ENCODE measurements at places on chromosomes 2 and 18.

GRCh38 chr18:54717673-54718407, 110.4 kb upstream of the RAB27B start:
- peak; percentile 21 for DNase-seq

GRCh38 chr2:64873472-64873924, 115.7 kb upstream of the SLC1A4 start:
- DNase-seq: peak; percentile 65

DNA sequence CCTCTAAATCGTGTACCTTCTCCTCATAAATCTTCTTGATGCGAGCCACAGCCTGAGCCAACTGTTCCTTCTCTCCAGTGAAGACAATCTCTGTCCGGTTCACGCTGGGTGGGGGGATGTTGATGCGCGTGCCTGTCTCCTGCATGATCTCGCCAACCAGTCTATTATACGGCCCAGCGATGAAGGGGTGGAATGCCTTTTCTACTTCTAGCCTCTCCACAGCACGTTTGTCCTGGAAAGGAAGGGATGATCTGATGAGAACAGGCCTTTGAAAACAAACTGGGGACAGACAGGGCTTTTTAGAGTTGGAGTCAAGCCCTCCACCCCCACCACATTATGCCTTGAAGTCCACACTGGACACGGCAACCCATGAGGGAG, 59.3 kb downstream of the HDLBP start:
- no peak for DNase-seq

DNA sequence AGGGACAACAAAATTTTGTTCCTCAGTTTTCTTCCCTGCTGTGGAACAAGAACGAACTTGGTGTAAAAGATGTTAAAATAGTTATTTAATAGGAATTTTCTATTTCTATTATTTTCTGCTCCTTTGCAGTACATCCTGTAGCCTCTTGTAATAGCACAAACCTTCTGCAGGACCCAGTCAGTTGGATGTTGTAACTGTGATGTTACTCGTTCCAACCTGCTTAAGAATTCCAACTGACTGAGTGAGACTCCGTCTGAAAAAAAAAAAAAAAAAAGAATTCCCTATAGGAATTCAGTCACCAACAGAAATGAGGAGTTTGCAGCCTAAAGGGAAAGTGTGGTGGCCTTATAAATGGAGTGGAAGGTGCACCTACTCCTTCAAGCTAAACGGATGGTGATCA, 46.4 kb upstream of the CDH20 start:
- no peak for DNase-seq

- DNase-seq: no peak
Measured at GRCh38 chr18:73414598-73414997, 546.8 kb upstream of the NETO1 start.

- DNase-seq: no peak
Measured at GRCh38 chr18:30350263-30350662, 692.3 kb downstream of the DSC3 start.

DNA sequence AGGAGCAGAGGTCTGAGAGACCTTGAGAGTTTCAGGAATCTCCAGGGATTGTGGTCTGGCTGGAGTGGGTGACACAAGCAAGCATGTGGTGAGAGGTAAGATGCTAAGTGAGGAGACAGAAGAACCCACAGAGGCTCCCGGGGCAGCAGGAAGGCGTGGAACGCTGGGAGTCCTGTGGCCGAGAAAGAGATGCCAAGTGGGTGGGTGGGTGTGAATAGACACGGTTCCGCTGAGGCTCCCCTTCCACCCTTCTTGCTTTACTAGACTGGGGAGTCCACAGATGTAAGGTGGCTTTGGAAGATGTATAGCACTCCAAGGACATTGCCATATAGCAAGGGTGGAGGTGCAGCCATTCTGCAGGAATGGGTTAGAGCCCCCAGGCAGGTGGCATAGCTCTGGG, 4.2 kb downstream of the TEX51 start:
- no peak for DNase-seq

- DNase-seq: no peak
Measured at GRCh38 chr2:218066926-218067515, 2.0 kb upstream of the RUFY4 start.

- no peak for DNase-seq
Measured at GRCh38 chr2:106274668-106275067, 80.6 kb upstream of the UXS1 start.

DNA sequence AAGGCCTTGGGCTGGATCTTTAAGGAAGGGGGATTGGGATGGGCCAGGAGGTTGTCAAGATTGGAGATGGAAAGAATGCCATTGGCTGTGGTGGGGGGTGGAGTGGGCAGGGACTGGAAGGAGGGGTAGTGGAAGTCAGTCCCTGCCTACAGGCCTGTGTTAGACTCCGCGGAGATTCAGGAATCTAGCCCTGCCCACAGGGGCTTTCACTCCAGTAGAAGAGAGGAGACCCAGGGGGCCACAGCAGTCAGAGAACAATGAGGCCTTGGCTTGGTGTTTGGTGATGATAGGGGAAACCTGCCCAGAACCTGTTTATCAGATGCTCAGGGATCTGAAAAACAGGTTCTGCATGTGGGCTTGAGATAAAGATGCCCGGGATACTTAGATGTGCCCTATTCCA, 6.1 kb downstream of the STEAP3 start:
- DNase-seq: no peak

GRCh38 chr2:187594801-187595200, 40.6 kb upstream of the TFPI start:
- peak; percentile 10 for DNase-seq

DNA sequence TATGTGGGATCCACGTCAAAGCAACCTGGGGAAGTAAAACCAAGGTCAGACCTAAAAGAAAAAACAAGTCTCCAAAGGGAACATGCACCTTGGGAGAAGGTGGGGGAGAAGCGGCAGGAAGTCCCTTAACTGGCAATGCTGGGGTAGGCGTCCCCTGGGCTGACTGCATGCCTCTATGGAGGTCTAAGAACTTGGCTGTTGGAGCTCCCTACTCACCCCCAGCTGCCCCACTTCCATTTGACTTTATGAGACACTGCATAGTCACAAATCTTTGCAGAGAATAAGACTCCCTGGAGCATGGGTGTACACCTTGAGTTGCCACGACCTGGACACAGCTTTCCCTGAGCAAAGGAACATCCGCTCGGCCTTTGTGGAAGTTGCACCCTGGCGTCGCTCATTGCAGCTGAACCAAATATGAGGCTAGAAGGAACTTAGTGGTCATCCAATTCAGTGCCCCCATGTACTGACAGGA, 2.8 kb downstream of the CAPN14 start:
- DNase-seq: no peak

DNA sequence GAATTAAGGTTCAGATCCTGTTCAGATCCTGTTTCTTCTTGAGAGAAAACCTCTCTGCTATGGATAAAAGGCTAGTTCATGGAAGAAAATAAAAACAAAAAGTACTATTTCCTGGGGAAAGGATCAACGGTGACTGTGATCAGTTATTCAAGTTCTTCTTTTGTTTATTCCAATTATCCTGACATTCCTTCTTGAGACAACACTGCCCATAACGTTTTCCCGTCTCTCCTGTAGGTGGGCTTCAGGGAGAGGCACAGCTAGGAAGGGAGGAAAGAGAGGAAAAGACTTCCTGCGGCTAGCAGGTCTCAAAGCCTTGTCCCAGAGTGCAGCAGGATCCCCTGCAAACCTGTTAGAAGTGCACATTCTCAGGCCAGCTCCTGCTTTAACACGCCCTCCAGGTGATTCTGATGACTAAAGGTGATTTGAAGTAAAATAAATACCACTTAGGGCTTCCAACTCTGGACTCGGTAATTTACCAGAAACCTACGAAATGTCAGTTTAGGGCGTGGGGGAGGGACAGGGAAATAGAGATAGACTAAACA, 4.5 kb upstream of the FHL2 start:
- DNase-seq: no peak

DNA sequence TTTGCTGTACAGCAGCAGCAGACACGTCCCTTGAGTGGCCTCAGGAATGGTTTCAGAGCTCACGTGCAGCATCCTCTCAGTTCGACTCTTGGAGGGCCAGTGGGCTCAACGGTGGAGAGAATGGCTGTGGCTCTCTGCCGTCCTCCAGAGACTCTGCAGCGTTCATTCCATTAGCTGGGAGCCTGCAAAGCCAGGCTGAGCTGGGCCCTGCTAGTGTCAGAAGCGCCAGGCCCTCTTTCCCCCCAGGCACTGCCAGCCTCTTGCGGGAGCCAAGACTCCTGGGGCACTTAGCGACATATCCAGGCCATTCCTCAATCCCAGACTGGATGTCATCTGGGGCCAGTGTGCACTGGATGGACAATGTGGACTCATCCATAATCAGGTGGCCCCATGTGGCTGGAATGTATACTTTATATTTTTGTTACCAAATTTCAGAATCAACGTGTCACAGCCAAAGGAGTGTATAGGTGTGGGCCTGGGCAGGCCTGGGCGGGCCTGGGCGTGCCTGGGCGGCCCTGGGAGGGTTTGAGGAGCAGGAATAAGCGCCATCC, 125.1 kb upstream of the EPAS1 start:
- no peak for DNase-seq

DNA sequence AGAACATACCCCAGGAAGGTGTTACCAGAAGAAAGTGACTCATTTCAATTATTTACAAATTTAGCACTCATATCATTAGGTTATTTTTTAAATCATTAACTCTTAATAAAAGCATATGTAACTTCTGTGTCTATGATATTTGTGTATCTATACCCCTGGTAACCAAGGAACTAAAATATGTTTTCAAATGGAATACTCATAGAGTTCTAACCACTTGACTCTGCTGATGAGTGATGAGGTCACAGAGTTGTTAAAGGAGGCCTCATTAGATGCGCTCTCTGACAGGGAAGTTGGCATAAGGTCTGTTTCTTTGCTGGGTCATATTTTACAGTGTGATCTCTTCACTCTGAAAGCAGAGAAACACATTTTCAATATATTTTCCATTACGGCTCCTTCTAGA, 73.4 kb downstream of the CCDC150 start:
- DNase-seq: no peak

- no peak for DNase-seq
Measured at GRCh38 chr2:222722327-222722946, 51.0 kb downstream of the MOGAT1 start.

DNA sequence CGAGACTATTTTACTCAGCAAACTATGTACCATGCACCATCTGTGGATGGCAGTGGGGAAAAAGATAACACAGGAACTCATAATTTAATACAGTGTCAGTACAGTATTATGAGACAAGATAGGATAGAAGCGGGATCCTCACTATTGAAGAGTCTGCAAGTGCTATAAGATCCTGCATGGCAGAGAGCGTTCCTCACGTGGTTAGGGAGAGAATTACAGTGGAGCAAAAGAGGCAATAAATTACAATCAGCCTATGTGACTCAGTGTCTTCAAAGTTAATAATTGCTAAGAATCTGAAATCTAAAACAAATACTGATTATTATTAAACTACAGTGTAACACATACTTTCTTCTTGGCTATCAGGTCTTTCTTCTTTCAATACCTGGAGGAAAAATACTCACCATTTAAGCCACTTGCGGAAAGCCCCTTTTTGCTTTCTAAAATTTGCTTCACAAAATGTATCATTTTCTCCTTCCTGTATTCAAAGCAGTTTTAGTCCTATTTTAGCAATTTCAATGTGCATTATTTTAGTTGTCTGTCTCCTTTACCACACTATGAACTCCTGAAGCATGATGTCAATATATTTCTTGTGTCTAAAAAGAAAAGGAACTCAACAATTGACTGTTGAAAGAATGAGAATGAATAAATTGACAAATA, 342.9 kb downstream of the SPAG16 start:
- DNase-seq: no peak

- no peak for DNase-seq
Measured at GRCh38 chr2:238584617-238585016, 157.9 kb downstream of the ASB1 start.

GRCh38 chr2:86764661-86765309, 25.9 kb downstream of the CD8A start:
- peak; percentile 19 for DNase-seq

- peak; percentile 54 for DNase-seq
Measured at GRCh38 chr2:155377266-155377680, 678.8 kb downstream of the KCNJ3 start.

All from NCI-H2081 (cell line).